ENCODE measurements at places on chromosomes 6 and 20. TPM values are rescaled to one million over a fixed set of nuclear protein-coding genes. Genes with fewer than 3 reads are reported as not detected.

Gene STMND1
- total RNA-seq = not detected

Gene DACT2
- 0.15 TPM for total RNA-seq

Gene TRIM31
- 1.1 TPM for total RNA-seq

Gene OR2B6
- total RNA-seq = not detected

Gene ID4
- 0.88 TPM for total RNA-seq
